ENCODE measurements at places on chromosomes 6 and 20.

- no peaks in the 10 kb centered on the region for H3K36me3 ChIP-seq
- peaks cover 7% of the 10 kb centered on the region for H3K4me1 ChIP-seq
- H3K27me3 ChIP-seq: peaks cover 8% of the 10 kb centered on the region
- peak overlapping the region; percentile 11 for H3K4me3 ChIP-seq
- DNase-seq: no peak
Observed at GRCh38 chr20:44153636-44154043, 33.3 kb downstream of the JPH2 start.

DNA sequence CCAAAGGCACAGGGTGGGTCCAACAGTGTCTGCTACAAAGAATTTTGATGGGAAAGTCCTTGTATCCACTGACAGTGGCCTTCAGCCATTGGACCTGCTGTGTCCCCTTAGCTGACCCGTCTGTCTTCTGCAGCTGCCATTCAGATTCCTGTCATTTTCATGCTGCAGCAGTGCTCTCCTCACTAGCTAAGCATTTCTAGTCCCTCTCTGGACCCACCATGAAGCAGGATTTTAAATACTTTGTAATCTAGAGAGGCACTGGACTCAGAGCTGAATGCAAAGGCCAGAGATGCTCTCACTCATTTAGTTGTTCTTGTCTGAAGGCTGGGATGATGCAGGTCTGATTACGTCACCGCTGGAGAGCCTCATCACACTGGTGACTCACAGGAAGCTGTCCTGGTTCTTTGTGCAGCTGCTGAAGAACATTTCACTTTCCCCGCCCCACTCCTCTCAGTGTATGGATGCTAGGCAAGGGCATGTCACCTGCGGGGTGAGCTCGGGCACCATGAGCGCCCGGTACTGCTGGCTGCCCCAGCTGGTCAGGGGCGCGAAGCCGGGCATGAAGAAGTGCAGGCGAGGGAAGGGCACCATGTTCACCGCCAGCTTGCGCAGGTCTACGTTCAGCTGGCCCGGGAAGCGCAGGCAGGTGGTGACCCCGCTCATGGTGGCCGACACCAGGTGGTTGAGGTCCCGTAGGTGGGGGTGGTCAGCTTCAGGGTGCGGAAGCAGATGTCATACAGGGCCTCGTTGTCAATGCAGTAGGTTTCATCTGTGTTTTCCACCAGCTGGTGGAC, 19.4 kb upstream of the TUBB2A start:
- peaks cover 3% of the 10 kb centered on the region for H3K4me1 ChIP-seq
- no peaks in the 10 kb centered on the region for H3K36me3 ChIP-seq
- H3K27me3 ChIP-seq: peaks cover 14% of the 10 kb centered on the region
- H3K27ac ChIP-seq: no peak overlapping the region
- no peak overlapping the region for H3K4me3 ChIP-seq

GRCh38 chr20:64103871-64104666, 3.3 kb downstream of the NPBWR2 start:
- H3K27ac ChIP-seq: no peak overlapping the region
- H3K36me3 ChIP-seq: no peaks in the 10 kb centered on the region
- no peak for DNase-seq
- H3K4me1 ChIP-seq: peaks cover 15% of the 10 kb centered on the region

DNA sequence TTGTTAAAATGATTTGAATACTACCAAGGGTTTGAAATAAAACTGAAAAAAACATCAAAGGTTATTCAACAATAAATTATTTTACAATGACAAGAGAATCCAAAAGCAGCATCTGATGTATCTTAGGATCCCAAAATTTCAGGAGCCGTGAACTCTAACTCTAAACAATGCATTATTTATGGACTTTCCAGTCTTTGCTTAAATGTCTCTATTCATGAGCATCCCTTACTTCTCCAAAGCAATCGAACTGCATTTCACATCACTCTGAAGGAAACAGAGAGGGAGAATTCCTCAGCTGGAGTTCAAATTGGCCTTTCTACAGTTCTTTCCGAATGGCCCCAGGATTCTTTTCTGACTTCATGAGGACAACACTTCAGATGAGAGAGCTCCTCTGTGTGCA, 229.1 kb downstream of the CBLN4 start:
- H3K27me3 ChIP-seq: no peaks in the 10 kb centered on the region
- no peaks in the 10 kb centered on the region for H3K4me1 ChIP-seq
- no peak for DNase-seq

DNA sequence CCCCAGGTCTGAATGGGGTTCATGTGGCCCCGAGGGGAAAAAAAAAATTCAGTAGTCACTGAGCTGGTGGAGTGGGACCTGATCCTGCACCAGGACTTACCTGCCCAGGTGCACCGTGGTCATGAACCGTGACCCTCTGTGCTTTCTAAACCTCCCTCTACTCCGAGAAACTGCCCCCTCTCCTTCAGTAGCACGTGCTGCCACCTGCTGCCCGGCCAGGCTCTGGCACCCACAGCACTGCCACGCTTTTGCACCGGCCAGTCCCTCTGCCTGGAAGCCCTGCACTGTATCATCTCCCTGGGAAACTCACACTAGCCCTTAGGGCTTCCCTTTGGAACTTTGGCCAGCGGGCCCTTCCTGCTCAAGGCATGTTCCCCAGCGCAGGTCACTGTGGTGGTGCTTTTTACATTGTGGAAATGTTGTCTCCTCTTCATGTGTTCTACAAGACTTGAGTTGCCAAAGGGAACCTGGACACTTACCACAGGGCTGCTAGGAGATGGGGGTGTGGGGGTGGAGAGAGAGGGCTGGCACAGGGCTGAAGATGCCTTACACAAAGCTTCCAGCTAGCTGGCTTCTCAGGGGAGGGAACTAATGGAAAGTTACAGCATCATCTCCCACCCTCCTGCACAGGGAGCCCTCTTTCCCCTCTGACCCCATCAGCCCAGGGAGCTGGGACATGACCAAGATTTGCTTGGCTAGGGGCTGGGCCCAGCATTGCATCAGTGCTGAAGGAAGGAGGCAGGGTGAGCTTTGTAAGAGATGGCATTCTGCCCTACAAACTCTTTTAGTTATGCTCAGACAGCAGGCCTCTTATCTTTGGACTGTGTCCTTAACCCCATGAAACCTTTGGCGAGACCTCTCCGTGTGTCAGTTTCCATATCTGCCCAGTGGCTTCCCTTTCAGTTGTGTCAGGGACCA, 2.5 kb upstream of the PTPRT start:
- H3K27me3 ChIP-seq: peaks cover 48% of the 10 kb centered on the region
- H3K4me3 ChIP-seq: no peak overlapping the region
- DNase-seq: peak; percentile 6
- H3K4me1 ChIP-seq: peaks cover 7% of the 10 kb centered on the region
- no peaks in the 10 kb centered on the region for H3K36me3 ChIP-seq

GRCh38 chr20:37984018-37984785, 49.1 kb downstream of the TTI1 start:
- no peak overlapping the region for H3K27ac ChIP-seq
- no peaks in the 10 kb centered on the region for H3K4me1 ChIP-seq
- peaks cover 27% of the 10 kb centered on the region for H3K36me3 ChIP-seq
- H3K4me3 ChIP-seq: no peak overlapping the region
- DNase-seq: no peak

DNA sequence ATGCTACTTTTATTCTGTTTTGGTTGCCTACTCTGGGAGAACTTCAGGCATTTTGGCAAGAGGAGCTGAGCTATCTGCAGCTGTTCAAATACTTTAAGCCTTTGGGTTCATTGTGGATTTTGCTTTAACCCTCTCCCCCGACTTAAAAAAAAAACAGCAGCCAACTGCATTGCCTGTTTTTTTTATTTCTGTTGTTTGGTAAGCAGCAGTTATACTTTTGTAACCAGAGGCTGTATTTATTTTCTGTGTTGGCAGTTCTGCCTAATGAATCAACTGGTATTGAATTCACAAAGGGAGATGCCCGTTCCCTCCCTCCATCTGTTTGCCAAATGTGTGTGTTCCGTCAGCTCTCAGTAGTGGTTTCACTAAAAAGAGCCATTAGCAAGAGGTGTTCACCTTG, 484.0 kb downstream of the UTRN start:
- no peaks in the 10 kb centered on the region for H3K27me3 ChIP-seq
- H3K27ac ChIP-seq: no peak overlapping the region
- no peak overlapping the region for H3K4me3 ChIP-seq
- peaks cover 7% of the 10 kb centered on the region for H3K4me1 ChIP-seq
